ENCODE measurements at places on chromosomes 4 and X. TPM values are rescaled to one million over a fixed set of nuclear protein-coding genes. Genes with fewer than 3 reads are reported as not detected.

DNA sequence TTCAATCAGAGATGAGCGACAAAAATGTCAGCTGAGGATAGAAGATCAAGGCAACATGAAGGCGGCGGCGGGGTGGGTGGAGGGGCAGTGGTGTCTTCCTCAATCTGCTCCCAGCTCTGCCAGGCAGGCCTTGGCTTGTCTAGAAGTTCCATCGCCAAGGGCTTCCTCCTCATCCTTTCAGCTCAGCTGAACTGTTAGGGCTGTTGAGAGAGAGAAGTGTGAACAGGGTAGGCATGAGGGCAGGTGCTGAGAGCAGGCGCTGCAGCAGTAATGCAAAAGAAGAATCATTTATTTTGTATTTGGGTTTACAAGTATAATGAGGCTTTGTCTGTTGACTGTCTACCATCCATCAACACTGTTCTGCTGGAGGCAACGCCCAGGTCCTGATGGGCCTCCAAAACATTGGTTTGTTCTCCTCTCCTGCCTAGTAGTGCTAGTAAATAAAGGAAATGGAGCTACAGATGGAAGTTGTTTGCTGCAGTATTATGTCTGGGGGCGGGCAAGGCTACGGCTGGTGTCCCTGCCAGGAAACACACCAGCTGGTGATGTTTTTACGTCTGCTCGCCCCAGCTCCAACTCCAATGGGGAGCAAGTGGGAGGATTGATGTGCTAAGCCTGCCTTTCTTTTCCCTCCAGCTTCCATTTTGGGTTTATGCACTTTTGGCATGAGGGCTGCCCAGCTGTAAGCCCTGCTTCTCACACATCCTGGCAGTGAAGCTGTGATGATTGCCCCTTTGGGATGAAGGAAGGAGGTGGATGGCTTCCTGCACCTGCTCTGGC lies 139.4 kb upstream of the BOD1L1 start:
- no peak for DNase-seq

DNA sequence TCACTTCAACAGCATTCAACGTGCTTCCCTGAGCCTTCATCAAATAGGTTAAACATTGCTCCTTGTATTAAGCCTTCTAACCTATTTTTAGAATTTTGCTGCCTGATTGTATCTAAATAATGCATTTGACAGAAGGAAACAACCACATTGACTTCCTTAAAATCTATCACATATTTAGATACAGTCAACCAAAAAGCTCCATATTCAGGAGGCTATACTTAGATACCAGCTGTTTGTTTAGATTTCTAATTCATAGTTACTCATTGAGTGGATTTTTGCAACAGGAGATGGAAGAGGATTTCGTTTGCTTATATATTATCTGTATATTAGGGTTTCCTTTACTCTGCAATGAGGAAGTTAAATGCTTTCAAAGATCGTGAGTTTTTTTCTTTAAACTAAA lies 241.1 kb upstream of the PPP1R2C start:
- no peak for DNase-seq

GRCh38 chr4:101762534-101762933 lies 28.0 kb upstream of the BANK1 start:
- no peak for DNase-seq

DNA sequence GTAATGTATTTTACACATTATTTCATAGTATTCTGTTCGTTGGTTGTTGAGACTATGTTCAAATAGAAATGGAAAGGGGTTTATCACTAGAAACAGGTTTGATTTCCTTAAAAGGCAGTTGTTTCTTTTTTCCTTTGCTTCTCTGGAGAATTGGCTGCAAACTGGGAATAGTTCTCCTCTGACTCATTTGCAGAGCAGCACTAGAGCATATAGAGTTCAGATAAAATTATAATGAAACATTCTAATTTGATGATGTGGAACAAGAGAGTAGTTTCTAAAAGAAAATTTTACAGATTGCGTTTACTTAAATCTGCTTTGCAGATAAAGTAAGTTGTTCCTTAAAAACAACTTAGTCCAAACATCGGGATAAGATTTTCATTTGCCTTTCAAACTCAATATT lies 29.7 kb downstream of the SYNPO2 start:
- DNase-seq = no peak

DNA sequence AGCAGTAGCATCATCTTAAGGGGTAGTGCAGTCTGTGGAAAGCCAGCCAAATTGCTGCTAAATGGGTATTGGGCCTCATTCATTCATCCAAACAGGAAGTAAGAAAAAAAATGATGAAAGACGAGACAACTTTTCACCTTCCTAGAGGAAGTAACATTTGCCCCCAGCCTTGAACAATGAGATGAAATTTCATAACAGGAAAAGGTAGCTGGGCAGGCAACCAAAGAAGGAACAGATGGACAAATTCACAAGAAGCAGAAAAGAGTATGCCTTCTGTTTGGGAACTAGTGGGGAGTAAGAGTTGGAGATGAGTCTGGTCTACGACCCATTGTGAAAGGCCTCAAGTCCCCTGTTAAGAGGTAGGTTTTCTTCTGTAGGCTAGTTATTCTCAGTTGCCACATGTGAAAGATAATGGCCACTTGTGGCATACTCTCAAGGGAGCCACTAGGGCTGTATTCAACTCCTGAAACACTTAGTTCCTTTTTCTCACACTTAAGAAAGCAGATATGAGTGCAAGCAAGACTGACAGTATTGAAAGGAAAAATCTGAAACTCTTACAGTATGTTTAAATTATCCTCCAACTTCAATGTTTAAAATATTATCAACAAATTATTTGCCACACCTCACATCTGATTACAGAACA lies 190.4 kb downstream of the AR start:
- no peak for DNase-seq

- no peak for DNase-seq
Measured at GRCh38 chr4:121009578-121010478, 62.5 kb downstream of the NDNF start.

GRCh38 chr4:29131304-29131703 lies 1588.9 kb upstream of the PCDH7 start:
- no peak for DNase-seq

DNA sequence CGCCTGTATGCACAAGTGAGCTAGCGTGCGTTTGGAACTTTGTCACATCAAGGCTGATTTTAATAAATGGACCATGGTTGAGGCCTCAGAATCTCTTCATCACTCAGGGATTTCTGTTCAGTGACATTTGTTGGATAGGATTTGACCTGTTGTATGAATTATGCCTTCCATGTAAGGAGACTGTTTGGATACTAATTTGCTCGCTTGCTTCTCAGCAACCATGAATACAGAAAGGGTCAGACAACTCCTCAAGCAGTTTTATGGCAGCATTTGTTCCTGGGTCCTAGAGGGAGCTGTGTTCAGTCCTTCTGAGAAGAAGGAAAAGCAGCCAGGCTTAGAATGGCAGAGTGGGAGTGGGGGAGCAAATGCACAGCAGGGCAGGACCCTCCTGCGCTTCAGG lies 269.7 kb upstream of the LCORL start:
- DNase-seq = no peak

- no peak for DNase-seq
Measured at GRCh38 chr4:2846172-2846571, 2.5 kb downstream of the ADD1 start.

- no peak for DNase-seq
Measured at GRCh38 chr4:147370473-147370872, 110.4 kb upstream of the EDNRA start.

DNA sequence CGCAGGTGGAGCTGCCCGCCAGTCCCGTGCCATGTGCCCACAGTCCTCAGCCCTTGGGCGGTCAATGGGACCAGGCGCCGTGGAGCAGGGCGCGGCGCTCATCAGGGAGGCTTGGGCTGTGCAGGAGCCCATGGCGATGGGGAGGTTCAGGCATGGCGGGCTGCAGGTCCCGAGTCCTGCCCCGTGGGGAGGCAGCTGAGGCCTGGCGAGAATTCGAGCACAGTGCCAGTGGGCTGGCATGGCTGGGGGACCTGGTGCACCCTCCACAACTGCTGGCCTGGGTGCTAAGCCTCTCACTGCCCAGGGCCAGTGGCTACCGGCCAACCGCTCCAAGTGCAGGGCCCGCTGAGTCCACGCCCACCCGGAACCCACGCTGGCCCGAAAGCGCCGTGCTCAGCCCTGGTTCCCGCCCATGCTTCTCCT lies 646.5 kb downstream of the GABRG1 start:
- no peak for DNase-seq

DNA sequence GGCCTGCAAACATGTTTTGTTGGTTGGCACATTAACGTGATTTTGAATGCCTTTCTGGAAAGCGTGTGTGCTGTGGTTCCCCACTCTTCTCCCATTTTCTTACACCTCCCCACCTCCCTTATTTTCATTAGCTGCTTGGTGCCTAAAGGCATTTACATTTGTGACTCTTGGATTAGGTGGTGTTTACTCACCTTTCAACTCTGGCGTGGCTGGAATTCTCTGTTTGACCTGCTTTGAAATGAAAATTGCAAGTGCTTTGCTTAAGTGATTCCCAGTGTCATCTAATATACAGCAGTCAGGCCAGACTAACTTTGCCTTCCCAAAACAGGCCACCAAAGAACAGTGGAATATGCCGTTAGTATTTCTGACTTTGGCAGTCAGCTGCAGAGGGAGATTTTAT lies 80.5 kb downstream of the NHSL2 start:
- no peak for DNase-seq

DNA sequence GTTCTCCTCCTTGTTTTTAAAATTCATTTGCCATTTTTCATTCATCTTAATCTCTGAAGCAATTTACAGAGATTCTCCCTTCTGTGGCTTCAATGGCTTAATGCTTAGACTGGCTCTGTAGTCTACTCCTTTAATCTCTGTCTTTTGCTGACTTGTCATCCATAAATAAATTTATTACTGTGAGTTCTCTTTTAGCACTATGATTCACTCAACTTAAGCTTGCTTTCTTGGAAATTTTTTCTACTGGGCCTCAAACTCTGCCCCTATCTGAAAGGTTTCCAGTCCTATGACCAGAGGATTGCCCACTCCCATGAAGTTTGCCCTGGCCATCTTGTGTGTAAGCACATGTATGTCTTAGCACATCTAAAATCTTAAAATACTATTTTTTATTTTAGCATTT lies 251.1 kb downstream of the DCLK2 start:
- no peak for DNase-seq

DNA sequence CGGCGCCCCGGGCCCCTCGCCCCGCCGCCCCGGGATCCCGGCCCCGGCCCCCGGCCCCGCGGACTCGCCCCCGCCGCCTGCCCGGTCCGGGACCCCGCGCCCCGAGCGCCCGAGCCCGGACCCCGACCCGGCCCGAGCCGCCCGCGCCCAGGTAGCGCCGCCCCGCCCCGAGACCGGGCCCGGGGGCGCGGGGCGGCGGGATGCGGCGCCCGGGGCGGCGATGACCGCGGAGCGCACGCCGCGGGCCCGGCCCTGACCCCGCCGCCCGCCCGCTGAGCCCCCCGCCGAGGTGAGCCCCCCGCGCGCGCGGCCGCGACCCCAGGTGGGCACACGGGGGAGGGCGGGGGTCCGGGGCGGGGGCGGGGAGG lies 224 bp downstream of the FGFRL1 start:
- DNase-seq = no peak

GRCh38 chrX:118679290-118679689 lies 48.1 kb upstream of the IL13RA1 start:
- DNase-seq = no peak

DNA sequence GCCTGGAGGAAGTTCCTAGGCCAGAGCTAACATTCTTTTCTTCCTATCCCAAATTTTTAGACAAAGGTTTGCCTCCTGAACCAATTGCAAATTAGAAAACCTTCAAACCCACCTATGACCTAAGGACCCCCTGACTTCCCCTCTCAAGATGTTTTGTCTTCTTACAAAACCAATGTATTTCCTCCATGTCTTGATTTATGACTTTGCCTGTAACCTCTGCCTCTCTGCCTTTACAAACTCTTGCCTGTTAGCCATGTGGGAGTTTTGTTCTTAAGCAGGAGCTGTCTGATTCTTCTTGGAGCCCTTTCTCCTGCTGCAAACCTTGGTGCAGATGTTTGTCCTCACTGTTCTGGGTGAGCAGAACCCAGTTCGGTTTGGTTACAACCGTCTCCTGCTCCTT lies 222.3 kb upstream of the BOD1L1 start:
- no peak for DNase-seq

- no peak for DNase-seq
Measured at GRCh38 chr4:74640111-74640903, 154.0 kb downstream of the BTC start.

The TEC gene
- 1.9 TPM for total RNA-seq

The GIMD1 gene
- not detected for total RNA-seq

The KLB gene
- not detected for total RNA-seq

The TEX13C gene
- not detected for total RNA-seq

The ENAM gene
- total RNA-seq = 6.2 TPM

The ATP8A1 gene
- total RNA-seq = 19.2 TPM

The CXCL3 gene
- total RNA-seq = 0.30 TPM

The PDLIM5 gene
- 982 TPM for total RNA-seq

The ANKRD50 gene
- total RNA-seq = 5.5 TPM

The HELT gene
- not detected for total RNA-seq

The RAI2 gene
- 23.6 TPM for total RNA-seq

The PRDX4 gene
- 34.7 TPM for total RNA-seq

Data from left ventricle myocardium inferior (tissue), 1 donor.